Activated effector memory CD4-positive, alpha-beta T cell treated with Interleukin-2 at 50 U/mL for 16 hours (primary cell): ENCODE measurements at places on chromosomes 3 and 15.

DNA sequence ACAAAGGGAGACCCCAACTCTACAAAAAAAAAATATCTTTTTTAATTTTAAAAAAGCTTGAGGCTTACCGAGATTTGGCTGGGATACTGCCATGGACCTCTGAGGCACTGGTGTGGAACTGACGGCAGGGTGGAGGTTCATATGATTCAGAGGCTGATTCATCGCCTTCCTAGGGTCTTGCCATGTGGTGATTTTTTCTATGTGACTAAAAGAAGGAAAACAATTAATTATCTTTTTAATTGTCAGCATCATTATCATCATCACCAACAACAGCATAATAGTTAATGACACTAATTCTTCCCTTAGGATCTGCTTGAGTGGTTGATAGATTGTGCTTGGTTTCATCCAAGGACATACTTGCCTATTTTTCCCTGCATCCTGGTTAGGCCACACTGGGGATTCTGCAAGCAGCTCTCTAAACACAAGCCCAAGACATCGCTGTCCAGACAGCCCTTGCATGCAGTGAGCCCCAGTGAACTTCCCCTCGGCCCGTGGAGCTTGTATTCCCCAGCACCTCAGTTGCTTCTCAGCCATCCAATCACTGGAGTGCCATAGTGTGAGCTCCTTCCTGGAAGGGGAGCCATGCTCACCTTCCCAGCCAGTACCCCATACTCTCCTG is 84.9 kb downstream of the WWTR1 start:
- no peak for DNase-seq

GRCh38 chr15:72796515-72797337 is 13.2 kb upstream of the ADPGK start:
- DNase-seq: peak; percentile 29

DNA sequence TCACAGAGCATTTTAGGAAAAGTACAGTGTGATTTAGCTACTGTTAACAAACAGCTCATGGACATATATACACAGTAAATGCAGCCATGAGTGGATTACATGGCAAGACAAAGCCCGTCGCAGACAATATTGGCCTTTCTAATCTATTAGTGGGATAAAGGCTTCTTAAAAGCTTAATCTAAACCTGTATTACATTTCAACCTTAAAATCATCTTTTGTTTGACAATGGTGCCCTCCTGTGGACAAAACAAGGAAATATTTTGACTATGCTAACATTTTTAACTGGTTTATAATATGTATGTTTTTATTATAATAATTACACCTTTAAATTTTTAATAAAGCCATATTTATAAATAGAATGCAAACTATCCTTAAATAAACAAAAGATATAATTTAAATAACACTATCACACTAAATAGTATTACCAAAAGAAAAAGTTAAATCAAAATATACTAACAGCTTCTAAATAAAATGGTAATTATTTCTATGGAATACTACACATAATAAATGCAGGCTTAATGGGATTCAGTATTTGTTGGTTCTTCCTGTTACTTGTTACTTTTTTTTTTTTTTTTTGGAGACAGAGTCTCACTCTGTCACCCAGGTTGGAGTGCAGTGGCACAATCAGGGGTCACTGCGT is 38.6 kb downstream of the TAFA4 start:
- no peak for DNase-seq

DNA sequence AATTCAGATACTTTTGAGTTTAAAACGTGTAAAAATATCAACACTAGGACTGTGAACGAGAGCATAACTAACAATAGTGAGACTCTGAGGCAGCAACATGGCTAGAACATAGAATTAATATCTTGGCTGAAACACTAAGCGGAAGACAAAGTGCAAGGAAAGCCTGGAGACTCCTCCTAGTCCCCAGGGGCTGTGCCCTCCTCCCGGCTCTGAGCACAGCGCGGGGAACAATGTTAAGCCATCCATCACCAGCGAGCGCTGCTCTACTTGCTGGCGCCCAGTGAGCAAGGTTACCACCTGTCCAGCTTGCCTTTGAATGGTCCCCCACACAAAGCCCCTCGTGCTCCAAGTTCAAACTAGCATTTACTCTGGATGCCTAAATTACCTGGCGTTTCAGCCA is 436.9 kb downstream of the FOXP1 start:
- no peak for DNase-seq

- no peak for DNase-seq
These were observed 42.4 kb downstream of the ARRDC4 start for GRCh38 chr15:98002866-98003265.

DNA sequence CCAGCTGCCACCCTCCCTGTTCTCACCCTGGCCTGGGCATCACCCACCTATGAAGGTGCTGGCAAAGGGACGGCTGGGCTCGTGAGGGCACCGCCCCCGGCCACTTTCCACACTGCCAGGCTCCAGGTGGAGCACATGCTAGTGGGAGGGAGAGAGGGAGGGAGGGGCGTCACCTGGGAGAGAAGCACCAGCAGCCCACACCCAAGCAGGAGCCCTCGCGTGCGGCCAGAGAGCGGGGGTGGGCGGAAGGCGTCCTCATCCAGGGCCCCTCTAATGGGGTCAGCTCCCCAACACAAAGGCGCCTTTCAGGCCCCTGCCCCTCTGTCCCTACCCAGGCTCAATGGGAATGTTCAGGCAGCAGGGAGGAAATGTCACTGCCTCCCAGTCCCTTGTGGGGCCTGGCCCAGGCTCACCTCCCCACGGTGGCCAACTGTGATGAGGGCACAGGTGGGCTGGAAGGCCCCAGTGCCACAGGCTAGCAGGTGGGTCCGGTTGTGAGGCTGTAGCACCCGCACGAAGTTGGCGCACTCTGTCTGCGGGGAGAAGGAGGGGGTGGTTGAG is 3.1 kb downstream of the SEMA3G start:
- no peak for DNase-seq

GRCh38 chr15:78402061-78402610 is 35.9 kb upstream of the IREB2 start:
- no peak for DNase-seq
